ENCODE measurements at places on chromosomes 13 and 19.

GRCh38 chr13:37407156-37407555 lies 191.4 kb downstream of the POSTN start:
- no peak for DNase-seq

- DNase-seq: no peak
Observed at GRCh38 chr19:19403373-19403901, 2.0 kb upstream of the GATAD2A start.

DNA sequence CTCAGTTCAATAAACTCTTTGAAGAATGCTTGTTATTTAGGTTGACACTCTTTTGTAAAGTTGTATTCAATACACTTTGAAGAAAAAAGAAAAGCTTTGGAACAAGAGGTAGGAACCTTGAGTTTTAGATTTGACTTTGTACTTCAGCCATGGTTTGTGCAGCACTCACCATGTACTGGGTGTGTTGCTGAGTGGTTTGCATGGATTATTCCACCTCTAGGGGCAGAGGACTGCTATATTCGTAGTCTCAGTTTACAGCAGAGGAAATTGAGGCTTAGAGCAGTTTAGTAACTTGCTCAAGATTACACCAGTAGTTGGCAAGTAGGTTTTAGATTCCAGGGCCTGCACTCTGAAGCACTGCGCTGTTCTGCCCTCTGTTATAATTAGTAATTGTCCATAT lies 68.8 kb downstream of the DNAJC3 start:
- DNase-seq: no peak

- DNase-seq: no peak
Observed at GRCh38 chr19:1128106-1128505, 24.3 kb downstream of the GPX4 start.

- no peak for DNase-seq
Observed at GRCh38 chr13:30791354-30792001, 56.1 kb downstream of the ALOX5AP start.

DNA sequence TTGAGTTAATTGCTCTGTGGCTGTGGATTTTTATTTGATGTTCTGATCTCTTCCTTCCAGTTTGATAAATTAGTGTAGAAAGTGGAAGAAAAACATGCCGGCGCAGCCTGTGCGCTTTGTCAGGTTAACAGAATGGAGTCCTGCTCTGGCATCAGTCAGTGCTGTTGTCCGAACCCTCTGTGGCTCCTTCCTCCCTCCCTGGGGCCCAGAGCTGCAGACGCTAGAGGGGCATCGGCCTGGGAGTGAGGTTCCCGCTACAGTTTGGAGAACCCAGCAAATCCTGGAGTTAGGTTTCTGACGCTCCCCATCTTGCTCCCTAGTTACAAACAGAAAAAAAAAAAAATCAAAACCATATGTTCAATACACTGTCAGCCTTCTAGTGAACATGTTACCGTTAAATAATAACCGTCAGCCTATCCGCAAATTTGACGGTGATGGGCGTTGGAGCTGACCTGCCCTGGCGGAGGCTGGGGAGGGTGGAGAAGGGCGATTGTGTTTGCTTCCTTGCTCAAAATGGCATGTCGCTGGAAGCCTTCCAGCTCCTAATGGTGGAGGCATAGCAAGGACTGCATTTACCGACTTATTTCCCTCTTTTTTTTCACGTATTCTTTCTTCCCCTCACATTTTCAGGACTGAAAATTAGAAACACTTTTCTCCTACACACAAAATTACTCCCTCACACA lies 13.6 kb downstream of the MBNL2 start:
- DNase-seq: no peak

GRCh38 chr19:703651-704446 lies 4.9 kb upstream of the PALM start:
- peak; percentile 54 for DNase-seq
